ENCODE measurements at places on chromosomes 2 and 18.

DNA sequence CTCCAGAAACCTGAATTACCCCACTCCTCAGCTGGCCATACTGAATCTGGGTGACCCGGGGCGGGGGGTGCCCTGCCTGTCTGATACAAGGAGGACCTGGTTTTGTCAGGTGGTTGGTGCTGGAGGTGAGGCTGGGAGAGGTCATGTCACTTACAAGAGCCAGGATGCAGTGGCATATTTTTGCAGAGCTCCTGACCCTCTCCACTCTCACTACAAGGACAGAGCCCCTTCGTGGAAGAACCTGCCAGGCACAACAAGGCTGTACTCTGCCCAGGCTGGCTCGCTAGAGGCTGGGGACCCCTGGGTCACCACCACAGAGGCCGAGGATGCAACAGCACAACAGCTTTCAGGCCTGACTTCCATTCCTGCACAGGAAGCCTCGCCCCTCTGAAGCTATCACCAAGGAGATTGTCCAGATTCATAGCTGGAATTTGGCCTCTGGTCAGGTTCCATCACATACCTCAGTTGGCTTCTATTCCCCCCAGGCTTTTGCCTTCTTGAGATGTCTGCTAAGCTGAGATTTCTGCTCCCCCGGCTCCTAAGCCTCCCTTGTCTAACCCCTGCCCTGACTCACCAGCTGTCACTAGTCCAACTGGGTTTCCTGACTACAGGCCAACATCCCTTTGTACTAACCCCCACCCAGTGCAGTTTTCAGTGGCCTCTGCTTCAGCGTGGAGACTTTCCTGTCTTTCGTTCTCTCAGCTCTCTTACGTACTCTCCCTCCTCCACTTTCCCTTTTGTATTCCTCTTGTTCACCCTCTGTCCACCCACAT, 132.5 kb upstream of the EPAS1 start:
- DNase-seq: no peak

GRCh38 chr2:168884975-168885374, 5.3 kb downstream of the SPC25 start:
- no peak for DNase-seq

DNA sequence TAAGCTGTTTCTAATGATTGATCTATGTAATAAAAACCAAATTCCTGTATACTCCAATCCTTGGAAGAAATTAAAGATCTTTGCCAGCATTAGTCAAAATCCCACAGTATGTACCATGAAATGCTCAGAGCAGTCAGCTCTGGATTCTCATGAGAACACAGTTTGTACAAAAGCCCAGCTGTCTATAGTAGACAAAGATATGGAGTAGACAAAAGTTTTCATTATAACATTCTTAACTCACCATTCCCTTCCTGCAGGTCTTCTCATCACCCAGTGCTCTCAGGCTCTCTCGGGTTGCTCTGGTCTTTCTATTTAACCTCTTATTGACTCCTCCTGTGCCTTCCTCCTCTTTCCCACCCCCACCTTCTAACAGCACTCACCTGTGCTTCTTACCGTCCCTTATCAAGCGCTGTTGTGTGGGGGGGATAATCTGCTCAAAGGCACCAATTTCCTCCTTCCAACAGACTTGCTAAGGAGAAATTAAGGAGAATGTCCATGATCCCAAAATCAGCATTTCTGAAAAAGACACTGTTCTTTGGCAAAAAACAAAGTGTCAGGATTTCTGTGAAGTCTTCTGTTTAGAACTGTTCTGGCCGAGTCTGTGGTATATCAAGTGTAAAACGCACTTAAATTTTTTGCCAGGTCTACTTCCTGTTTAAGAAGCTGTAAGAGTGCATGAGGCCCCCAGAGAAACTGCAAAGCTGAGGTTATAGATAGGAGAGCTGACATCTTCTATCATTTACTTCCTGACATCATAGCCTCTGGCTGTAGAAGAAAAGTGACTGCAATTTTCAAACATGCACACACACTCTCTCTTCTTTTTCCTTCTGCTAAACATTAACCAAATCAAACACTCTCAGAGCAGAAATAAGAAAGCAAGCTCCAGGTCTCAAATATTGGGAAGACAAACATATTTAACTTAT, 144.1 kb downstream of the EVA1A start:
- no peak for DNase-seq

GRCh38 chr2:169050476-169051240, 18.7 kb upstream of the DHRS9 start:
- no peak for DNase-seq

GRCh38 chr18:31039426-31039825, 3.1 kb downstream of the DSC3 start:
- no peak for DNase-seq

DNA sequence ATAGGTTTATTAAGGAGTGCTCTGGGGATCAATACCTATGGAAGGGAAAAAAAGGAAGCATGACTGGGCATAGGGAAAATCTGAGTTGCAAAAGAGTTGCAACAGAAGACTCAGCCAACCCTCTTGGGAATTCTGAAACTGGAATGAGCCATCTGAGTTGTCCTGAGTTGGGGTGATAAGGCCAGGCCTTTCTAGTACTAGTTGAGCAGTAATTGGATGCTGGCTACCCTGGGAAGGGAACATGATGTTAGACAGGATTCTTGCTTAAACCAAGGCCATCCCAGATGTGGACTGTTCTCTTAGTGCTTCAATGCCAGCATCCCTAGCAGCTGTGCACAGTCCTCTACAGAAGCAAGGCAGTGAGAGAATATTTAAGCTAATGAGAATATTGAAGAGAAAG, 348.8 kb upstream of the GULP1 start:
- DNase-seq: no peak

- no peak for DNase-seq
Observed at GRCh38 chr2:47091118-47091517, 64.0 kb downstream of the STPG4 start.

GRCh38 chr2:240469740-240470139, 34.3 kb downstream of the GPC1 start:
- DNase-seq: no peak

DNA sequence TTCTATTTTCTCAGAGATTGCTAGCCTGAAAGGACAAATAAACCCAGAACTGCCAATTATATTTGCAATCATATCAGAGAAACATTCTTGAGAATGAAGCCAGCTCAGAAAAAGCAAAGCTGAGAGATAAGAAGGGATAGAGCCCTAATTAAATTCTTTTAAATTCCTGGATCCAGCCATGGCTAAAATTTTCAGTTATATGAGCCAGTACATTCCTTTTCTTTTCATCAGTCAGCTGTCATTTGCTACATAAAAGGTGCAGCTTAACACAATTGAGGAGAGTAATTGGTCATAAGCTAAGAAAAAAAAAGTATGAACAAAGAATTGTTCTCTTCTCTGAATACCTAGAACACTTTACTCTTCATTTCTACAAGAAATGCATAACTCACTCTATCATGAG, 303.5 kb upstream of the FIGN start:
- DNase-seq: no peak

Measured in natural killer cell treated with Interleukin-12 subunit alpha and Interleukin-12 subunit beta and Interleukin-15 and Interleukin-18, amount 100 ng/mL, for 72 hours (primary cell).